Bronchial smooth muscle cell (primary cell): ENCODE measurements at places on chromosomes 12 and 14. TPM values are rescaled to one million over a fixed set of nuclear protein-coding genes. Genes with fewer than 3 reads are reported as not detected.

ABCD2 gene
- 0.09 and 0.16 TPM in 2 replicates for total RNA-seq

ATP5F1B gene
- total RNA-seq = 373 and 497 TPM in 2 replicates

SERPINA6 gene
- total RNA-seq = not detected in 2 replicates

LAG3 gene
- total RNA-seq = 0.09 and 0.32 TPM in 2 replicates

PMCH gene
- 0.16 TPM in 1 of 2 replicates, not detected in the other for total RNA-seq

PTPRR gene
- 0.09 TPM in 1 of 2 replicates, not detected in the other for total RNA-seq
